T-cell (primary cell): ENCODE measurements at places on chromosomes 5 and 9. TPM values are rescaled to one million over a fixed set of nuclear protein-coding genes. Genes with fewer than 3 reads are reported as not detected.

DNA sequence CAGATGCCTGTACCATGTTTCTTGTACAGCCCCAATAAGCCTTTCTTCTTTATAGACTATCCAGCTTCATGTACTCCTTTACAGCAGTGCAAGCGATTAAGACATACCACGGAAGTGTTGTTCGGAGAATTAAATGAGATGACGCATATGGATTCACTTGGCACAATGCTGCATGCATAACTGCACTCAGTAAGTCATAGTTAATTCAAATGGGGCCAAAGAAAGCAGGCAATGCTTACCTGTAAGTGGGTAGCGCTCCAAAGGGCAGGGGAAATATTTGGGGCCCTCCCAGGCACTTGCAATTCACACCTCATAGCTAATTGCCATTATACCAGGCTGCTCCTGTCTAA is 7.7 kb upstream of the ADRA1B start:
- no peak for DNase-seq

DNA sequence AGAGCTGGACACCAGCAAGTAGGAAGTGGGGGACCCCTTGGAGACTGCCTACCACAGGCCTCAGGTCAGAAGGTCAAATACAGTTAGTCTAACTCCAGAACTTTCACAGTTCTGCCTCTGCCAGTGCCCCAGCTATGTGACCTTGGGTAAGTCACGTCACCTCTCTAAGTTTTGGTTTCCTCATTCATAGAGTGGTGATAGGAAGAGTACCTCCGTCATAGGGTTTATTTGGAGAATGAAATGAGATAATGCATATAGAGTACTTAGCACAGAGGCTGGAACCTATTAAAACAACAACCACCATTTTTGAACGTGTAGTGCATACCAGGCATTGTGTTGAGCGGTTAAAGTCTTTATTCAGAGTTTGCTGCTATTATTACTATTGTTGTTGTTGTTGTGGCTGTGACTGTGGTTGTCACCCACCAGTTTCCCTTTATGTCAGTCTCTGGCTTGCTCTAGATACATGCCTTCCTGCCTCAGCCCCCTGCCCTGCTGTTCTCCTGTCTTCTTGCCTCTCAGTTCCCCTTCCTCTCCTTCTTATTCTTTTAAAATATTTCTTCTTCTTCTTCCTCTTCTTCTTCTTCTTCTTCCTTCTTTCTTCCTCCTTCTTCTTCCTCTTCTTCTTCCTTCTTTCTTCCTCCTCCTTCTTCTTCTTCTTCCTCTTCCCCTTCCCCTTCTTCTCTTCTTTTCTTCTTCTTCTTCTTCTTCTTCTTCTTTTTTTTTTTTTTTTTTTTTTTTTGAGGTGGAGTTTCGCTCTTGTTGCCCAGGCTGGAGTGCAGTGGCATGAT is 67.8 kb downstream of the RALGPS1 start:
- DNase-seq = peak; percentile 45

GRCh38 chr5:116585227-116585626 is 10.6 kb upstream of the SEMA6A start:
- no peak for DNase-seq

ENTREP1 gene
- 0.13 TPM for total RNA-seq

GRCh38 chr5:79436821-79437220 is 77.1 kb downstream of the HOMER1 start:
- no peak for DNase-seq

LCN2 gene
- not detected for total RNA-seq

GRCh38 chr9:119391878-119392277 is 22.6 kb upstream of the BRINP1 start:
- DNase-seq = no peak

CCNO gene
- 0.20 TPM for total RNA-seq

GRCh38 chr5:171688696-171689495 is 96.7 kb upstream of the SMIM23 start:
- DNase-seq = no peak

DNA sequence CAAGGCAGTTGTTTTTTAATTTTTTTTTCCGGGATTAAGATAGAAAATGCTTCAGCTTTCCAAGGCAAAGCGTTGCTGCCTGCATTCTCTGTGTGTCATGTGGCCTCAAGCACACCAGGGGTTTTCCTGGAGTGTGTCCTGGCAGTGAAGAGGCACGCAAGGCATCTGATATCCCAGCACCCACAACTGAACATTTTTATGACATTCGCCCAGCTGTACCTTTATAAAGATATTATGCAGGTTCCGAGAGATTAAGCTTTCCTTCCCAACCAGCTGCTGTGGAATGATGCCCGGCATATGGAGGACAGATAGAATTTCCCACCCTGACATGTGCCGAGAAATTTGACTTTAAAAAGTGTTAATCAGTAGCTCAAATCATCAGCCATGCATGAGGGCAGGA is 205.6 kb downstream of the GADD45G start:
- no peak for DNase-seq

GRCh38 chr5:114636271-114636670 is 274.4 kb downstream of the KCNN2 start:
- DNase-seq = no peak

DNA sequence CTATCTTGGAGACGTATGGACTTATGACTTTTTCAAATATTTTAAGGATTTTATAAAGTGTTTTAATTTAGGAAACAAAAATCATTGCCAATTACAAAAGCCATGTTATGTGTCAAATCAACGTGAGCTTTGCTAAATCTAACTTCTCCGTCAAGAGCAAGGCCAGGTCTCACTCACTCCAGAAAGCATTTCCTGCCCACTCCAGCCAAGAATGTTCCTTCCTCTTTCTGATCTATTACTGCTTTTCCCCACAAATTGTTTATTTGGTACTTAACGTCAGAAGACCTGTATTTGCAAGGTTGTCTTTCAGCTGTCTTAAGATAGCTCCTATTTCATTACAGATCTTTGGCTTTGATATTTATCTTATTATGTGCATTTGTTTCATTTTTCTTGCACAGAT is 193.5 kb upstream of the HAPLN1 start:
- no peak for DNase-seq

GRCh38 chr5:102654559-102655349 is 100.4 kb upstream of the PAM start:
- no peak for DNase-seq

CEP78 gene
- 29.2 TPM for total RNA-seq

IL31RA gene
- not detected for total RNA-seq

- peak; percentile 6 for DNase-seq
Observed at GRCh38 chr5:158695595-158696330, 404.0 kb downstream of the EBF1 start.

DNA sequence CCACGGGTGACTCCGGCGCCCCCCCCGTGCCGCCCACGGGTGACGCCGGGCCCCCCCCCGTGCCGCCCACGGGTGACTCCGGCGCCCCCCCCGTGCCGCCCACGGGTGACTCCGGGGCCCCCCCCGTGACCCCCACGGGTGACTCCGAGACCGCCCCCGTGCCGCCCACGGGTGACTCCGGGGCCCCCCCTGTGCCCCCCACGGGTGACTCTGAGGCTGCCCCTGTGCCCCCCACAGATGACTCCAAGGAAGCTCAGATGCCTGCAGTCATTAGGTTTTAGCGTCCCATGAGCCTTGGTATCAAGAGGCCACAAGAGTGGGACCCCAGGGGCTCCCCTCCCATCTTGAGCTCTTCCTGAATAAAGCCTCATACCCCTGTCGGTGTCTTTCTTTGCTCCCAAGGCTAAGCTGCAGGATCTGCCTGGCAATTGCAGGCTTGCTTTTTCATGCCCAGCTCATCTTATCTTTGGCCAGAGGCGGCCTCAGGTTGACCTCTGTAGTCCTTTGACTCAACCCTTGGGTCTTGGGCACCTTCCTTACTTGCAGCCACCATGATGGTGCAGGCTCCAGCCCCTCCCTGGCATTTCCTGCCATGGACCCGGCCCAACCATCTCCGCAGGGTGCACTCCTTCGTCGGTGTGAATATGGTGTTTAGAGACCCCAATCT is 9.8 kb downstream of the CEL start:
- no peak for DNase-seq

DNA sequence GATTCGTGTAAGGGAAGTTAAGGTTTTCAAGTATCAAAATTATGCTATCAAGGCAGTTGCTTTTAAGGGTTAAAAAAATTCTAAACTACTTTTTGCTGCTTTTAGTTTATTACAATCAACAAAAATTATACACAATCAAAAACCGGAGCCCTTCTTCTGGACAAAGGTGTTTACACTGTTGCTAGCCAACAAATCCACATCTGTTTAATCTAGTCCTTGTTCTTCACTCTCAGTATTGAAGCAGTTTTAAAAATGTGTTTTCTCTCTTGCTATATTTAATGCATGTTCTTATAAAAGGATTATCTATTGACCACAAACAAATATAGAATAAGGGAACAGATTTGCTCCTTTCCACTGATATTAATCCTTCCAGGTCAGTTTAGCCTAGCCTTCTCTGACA is 2.5 kb downstream of the FEM1C start:
- DNase-seq = no peak

SPDL1 gene
- 13.8 TPM for total RNA-seq

- no peak for DNase-seq
Observed at GRCh38 chr9:4553951-4554381, 63.7 kb downstream of the SLC1A1 start.

- no peak for DNase-seq
Observed at GRCh38 chr9:121073038-121073437, 1.7 kb upstream of the CNTRL start.

GRCh38 chr9:9223175-9223574 is 1389.6 kb downstream of the PTPRD start:
- no peak for DNase-seq

- no peak for DNase-seq
Observed at GRCh38 chr5:57119031-57119430, 54.8 kb upstream of the GPBP1 start.

- no peak for DNase-seq
Observed at GRCh38 chr5:149177911-149178565, 36.7 kb downstream of the ABLIM3 start.

DNA sequence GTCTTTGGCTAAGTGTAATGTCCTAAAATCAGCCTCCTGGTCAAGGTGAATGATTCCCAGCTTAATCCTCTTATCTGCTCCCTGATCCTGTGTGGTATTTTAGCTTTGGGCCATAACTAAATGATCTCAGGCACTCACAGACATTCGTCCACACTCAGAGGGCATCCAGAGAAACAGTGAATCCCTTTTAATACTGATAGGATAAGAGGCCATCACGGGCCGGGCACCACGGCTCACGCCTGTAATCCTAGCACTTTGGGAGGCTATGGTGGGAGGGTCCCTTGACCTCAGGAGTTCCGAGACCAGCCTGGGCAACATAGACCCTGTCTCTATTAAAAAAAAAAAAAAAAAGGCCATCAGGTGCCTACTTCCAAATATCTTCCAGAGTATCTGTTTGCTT is 6.3 kb downstream of the PDCL start:
- no peak for DNase-seq
